ENCODE measurements at places on chromosomes 13 and 19.
A peak's percentile ranks its signal among the peaks of the same experiment; 100 is the strongest.

- DNase-seq, result no peak
These were observed 6.0 kb downstream of the KANK2 start for GRCh38 chr19:11191273-11191755.

DNA sequence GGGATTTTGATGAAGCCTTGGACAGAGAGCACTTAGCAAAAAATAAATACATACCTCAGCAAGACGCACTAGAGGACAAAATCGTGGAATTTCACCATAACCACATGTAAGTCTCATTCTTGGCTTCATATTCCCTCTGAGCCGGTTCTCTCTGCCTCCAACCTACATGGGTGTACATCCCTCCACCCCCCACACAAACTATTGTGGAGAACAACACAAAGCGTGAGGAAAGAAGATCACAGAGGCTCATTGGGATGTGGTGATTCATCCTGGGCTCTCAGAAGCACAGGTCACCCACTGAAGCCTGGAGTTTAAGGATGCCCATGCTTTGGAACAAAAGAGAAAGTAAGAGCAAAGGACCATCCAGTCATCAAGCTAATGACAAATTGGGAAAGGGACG, 192.2 kb downstream of the STK24 start:
- no peak for DNase-seq

DNA sequence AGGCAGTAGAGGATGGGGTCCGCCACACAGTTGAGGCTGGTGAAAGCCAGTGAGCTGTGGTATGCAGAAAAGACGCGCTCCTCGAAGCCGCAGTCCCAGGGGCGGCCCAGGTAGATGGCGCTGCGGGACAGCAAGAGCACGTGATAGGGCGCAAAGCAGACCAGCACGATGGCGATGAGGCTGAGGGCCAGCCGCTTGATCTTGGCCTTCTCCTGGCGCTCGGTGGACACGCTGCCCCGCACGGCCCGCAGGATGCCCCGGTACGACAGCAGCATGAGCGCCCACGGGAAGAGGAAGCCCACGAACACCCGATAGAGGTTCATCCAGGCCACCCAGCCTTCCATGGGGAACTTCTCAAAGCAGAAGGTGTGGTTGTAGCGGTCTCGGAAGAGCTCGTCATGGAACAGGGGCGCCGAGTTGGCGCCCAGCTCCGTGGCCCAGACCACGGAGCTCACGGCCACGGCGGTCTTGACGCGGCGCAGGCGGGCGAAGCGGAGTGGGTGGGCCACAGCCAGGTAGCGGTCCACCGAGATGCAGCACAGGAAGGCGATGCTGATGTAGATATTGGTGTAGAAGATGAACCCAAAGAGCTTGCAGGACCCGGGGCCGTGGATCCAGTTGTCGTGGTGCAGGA, 6.5 kb upstream of the OPA3 start:
- DNase-seq, result peak; percentile 24

GRCh38 chr13:100789025-100789424, 114.4 kb upstream of the TMTC4 start:
- DNase-seq, result no peak

DNA sequence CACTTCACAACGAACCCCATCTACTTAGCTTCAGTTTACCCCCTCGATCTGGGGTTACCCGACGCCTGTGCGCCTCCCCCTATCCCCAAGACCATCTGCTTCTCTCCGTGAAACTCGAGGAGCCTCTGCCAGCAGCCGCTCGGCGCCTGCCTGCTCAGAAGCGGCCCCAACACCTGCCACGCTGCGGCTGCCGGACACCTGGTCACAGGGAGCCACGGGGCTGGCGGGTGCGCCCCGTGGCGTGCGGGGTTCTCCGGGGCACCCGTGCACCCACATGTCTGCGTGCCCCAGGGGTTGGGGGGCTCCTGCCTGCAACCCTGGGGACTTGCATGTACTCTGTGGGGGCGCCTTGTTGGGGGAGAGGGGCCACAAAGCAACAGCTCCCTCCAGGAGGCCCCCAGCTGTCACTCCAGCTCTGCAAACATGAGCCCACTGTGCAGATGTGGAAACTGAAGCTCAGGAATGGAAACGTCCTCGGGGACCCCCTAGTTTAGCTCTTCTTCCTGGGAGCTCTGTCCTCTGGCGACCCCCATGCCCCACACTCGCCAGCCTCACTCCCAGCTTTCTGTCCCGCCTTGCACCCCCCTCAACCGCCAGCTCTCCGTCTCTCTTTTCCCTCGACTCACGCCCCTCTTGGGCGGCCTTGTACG, 7.0 kb upstream of the SEMA6B start:
- DNase-seq, result no peak

DNA sequence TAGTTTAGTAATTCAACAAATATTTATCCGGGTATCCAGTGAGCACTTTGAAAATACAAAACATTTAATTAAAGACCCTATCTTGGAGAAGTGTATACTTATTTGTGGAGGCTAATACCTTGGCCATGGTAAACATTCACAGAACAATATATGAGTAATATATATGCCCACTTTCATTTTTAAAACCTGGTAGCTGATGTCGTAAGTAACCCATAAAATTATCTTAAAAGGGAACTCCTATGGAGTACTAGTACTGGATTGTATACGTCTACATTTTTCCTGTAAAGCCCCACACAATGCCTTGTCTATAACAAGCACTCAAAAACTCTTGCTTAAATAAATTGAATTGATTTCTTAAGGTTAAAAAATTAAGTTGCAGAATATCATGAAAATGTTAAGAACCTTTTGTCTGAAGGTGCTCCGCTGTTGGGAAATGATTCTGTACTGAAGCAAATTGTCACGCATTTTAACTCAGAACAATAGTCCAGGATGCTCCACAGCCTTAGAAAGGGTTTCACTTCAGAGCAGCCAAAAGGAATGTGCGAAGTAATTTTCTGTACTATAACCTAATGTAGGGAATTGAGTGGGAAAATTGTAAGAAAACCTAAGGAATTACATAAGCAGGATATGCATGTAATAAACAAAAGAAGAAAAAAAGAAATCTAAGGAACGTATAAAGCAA, 58.9 kb upstream of the C1QTNF9 start:
- DNase-seq, result no peak

GRCh38 chr19:11506101-11506555, 489 bp upstream of the ZNF653 start:
- no peak for DNase-seq

GRCh38 chr13:26742691-26743358, 17.8 kb downstream of the GPR12 start:
- DNase-seq, result no peak

DNA sequence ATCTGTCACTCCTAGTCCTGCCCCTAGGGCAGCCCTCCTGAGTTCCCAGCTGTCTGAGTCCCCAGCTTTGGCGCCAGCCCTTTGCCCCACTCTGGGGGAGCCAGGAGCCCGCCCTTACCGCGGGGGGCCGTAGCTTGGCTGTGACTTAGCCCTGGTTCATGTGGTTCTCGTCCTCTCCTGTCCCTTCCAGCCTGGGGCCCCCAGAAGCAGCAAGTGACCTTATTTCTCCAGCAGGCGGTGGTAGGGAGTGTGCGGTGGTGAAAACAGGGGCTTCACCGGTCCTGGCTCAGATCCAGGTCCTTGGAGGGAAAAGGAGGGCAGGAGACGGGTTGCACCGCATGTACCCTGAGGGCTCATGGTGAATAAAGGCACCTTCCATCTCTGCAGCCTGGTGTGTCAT, 7.9 kb downstream of the GIPC3 start:
- DNase-seq, result no peak

GRCh38 chr19:32813862-32814425, 55.6 kb downstream of the SLC7A9 start:
- no peak for DNase-seq
